ENCODE measurements at places on chromosomes 6 and 20. TPM values are rescaled to one million over a fixed set of nuclear protein-coding genes. Genes with fewer than 3 reads are reported as not detected.

Gene OR2H2
- total RNA-seq: not detected

- DNase-seq: no peak
These were observed 51.9 kb downstream of the MAFB start for GRCh38 chr20:40637176-40637575.

- no peak for DNase-seq
These were observed 161.0 kb downstream of the COL12A1 start for GRCh38 chr6:75044846-75045245.

Gene IRF4
- 1.5 TPM for total RNA-seq

GRCh38 chr6:106446287-106446885 lies 85.9 kb downstream of the CRYBG1 start:
- DNase-seq: no peak

DNA sequence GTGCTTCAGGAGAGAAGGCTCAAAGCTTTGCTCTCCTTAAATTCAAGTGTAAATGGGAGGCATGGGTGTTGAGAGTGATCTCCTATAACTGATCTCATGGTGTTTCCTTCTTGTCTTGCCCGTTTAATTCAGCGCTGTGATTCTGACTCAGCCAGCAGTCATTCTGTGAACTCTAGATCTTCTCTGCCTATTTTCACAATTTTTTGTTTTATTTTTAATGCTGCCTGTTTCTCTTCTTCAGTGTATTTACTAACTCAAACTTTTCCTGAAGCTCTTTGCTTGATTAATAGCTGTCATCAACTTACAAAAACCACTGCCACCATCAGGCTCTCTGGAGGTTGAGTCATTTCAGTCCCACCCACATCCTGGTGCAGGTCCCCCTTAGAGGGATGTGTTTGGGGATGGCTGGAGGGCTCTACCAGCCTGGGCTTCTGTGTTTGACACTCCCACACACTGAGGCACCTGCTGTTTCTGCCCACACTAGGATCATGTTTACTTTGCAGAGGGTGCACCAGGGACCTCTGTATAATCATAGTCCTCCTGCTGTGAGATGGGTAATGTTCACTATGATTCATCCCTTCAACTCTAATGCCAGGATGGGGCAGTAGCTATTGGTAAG lies 94.0 kb downstream of the SHLD1 start:
- no peak for DNase-seq

GRCh38 chr20:6265204-6265904 lies 142.5 kb upstream of the FERMT1 start:
- DNase-seq: no peak

DNA sequence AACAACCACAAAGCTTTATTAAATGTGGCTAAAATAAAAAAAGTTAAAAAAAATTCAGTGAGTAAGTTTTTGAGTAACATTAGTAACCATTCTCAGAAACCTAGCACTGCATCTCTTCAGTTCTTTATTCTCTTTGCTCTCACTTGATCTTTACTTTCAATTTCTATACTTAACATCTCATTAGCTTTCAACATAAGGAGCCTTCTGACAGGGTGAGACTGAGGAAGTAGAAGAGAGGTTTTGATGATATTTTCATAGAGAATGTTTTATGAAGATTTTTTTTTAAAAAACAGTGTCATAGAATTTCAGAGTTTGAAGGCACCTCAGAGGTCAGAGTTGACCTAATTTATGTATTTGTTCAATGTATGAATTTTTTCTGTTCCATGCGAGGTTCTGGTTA lies 60.8 kb downstream of the FAM83B start:
- no peak for DNase-seq

Gene PLTP
- 32.6 TPM for total RNA-seq
